ENCODE measurements at places on chromosomes 12 and 14.

DNA sequence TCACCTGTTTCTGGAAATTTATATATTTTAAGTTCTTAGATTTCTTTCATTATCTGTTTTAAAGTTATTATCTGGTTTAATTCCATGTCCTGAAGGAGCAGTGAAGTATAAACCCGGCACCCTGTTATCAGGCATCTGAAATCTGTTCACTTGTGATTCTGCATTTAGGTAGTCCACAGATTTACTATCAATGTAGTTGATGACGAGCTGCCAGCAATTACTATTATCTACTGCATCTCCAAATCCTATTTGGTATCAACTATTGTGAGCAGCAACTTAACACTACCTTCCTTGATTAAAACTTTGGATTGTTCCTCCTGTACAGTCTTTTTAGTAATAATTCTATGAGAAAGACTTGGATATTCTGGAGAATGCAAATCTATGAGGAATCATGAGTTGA, 36.1 kb downstream of the PRORP start:
- no peak for DNase-seq

GRCh38 chr12:53947743-53948142, 7.0 kb upstream of the HOXC12 start:
- DNase-seq = no peak

DNA sequence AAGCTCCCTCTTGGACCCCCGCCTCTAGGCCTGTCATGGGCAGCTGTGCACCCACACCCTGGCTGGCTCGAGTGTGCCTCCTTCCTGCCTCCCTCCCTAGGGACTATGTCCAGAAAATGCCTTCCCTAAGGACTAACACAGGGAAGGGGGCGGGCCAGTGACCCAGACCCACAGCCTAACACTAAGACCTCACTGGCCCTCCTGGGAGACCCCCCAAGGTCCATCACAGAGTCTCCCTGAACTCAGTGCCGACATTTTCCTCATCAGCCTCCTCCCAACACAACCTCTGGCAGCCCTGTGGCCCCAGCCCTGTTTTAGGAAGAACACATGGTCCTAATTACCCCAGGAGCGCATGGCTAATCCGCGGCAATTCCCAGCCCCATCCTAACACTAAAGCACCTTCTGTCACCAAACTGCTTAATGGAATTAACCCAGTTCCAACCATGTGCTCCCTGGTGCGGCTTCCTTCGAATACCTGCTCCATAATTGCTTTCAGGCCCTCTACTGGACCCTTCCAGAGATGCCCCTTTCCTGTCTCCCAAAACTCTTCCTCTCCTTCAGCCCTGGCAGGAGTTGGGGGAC, 5.6 kb downstream of the MSI1 start:
- no peak for DNase-seq

- no peak for DNase-seq
Observed at GRCh38 chr12:3182426-3182825, 105.2 kb downstream of the TSPAN9 start.

DNA sequence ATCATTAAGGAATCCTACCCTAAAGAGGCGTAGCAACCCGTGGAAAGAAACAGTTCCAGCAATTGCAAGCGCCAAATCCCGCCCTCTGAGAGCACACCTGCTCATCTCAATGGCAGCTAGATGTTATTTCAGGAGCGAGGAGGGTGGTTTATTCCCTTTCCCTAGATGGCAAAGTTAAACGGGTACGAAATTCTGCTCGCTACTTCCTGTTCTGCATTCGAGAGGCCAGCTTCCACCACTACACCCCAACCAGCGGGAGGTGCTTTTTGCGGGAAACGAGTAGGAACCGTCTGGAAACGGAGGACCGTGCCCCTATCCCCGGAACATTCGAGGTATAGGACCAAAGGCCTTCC, 536 bp downstream of the VPS29 start:
- no peak for DNase-seq

DNA sequence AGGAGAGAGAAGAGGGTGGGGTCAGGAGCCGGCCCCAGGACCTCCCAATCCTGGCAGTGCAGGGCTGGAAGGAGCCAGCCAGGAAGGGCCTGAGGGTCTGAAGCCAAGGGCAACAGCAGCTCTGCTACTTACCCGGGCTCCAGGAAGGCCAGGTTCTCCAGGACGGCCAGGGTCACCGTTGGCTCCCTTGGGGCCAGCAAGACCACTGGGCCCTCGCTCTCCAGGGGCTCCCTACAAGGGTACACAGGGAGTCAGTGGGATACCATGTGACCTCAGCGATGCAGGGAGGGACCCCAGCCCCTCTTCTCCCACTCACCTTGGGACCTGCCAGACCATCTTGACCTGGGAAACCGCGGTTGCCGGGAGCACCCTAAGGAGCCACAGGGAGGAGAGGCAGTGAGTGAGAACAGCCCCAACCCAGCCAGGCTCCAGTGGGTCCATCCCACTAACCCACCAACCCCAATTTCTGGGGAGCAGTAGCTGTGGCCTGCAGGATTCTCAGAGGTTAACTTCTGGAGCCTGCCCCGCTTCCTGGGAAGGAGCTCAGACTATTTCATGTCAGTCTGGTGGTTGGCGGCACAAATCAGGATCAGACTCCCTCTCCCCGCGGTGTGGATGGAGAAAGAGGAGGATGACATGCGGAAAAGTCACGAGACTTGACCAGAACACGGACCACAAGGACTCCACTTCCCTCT, 18.5 kb downstream of the COL2A1 start:
- DNase-seq = no peak

GRCh38 chr12:66143868-66144267, 13.3 kb upstream of the LLPH start:
- no peak for DNase-seq

- DNase-seq = no peak
Observed at GRCh38 chr12:120688527-120689071, 1.6 kb downstream of the MLEC start.

GRCh38 chr12:581321-581720, 81.9 kb downstream of the NINJ2 start:
- DNase-seq = no peak

DNA sequence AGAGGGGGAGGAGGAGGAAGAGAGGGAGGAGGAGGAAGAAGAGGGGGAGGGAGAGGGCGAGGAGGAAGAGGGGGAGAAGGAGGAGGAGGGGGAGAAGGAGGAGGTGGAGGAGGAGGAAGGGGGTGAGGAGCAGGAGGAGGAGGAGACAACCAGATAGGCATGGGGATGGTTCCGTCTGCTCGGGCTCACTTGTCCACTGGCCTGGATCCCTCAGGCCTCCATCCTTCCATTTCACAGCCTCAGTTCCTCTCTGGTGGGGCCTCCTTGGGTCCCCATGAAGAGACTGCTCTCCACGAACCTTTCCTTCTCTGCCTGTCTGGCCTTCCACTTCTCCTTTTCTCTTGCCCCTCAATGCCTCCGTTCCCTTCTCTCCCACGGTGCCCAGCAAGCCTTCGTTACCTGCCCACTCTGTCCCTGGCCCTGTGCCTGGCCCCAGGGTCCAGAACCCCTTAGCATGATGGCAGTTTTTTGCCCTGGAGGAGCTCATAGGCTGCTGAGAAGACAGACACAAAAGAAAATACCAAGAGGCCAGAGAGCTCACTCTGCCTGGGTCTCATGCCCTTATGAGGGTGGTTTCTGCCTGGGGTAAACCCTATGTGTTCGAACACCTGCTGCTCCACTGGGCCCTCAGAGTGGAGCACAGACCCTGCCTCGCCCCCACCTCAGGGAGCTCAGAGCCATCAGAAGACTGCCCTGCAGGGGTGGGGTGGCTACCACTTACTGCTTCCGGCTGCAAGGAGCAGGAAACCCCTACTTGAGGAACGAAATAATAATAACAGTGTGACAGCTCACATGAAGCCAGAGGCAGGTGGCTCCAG, 11.7 kb upstream of the CACNA2D4 start:
- no peak for DNase-seq

DNA sequence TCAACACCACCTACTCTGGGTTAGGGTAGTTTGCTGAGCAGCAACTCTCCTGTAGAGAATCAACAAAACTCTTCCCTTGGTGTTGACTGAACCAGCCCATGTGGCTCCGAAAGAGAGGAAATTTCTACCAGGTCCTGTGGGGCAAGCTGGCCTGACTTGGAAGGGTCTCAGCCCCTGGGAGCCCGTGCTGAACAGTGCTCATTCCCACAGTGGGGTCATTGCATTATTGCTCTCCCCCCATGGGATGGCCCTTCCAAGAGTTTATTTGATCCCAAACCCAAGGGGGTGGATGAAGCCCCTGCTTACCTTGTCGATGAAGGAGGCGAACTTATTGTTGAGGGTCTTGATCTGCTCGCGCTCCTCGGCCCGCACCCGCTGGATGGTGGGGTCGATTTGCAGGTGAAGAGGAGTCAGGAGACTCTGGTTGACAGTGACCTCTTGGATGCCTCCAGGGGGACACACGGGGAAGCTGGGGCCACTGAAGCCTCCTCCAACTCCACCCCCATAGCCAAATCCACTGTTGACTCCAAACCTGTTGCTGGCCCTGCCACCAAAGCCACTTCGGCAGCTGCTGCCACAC, 580 bp downstream of the KRT75 start:
- DNase-seq = no peak

GRCh38 chr12:19382111-19382526, 57.2 kb upstream of the AEBP2 start:
- no peak for DNase-seq

DNA sequence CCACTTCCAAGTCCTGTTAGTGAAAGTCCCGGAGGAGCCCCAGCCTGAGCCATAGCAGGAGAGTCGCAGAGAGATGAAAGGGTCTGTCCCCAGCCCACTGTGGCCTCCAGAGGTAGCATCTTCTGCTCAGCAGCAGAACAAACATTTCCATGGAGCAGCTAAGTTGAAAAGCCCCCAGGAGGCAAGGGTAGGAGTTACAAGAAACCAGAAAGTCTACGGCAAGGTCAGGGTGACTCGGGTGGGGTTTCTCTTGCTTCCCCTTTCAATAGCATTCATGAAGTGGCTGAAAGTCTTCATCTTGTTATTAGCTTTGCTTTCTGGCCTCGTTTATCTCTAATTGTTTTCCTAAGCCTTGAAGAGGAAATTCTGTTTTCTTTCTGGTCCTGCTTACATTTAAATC, 151.2 kb upstream of the DIO3 start:
- no peak for DNase-seq

- no peak for DNase-seq
Observed at GRCh38 chr14:21626491-21627230, 8.1 kb downstream of the OR10G2 start.

GRCh38 chr12:3107071-3107583, 29.9 kb downstream of the TSPAN9 start:
- no peak for DNase-seq

DNA sequence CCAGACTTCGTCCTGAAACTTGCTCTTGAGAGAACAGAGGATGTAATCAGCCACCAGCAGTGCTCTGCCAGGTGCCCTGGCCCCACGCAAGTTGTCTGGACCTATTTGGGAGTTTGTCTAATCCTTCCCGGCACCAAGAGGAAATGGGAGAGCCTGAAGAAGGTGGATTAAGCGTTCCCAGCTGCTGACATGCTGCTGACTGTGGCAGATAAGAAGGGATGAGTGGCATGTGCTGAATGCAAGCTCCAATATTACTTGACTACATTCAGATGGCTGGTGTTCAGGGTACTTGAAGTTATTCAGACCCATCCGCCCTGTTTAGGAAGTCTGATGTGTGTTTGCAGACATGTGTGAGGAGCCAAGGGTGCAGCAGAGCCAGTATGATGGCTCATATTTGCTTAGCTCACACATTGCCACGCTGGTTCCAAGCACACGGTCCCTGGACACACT, 440.6 kb upstream of the CCDC196 start:
- no peak for DNase-seq

DNA sequence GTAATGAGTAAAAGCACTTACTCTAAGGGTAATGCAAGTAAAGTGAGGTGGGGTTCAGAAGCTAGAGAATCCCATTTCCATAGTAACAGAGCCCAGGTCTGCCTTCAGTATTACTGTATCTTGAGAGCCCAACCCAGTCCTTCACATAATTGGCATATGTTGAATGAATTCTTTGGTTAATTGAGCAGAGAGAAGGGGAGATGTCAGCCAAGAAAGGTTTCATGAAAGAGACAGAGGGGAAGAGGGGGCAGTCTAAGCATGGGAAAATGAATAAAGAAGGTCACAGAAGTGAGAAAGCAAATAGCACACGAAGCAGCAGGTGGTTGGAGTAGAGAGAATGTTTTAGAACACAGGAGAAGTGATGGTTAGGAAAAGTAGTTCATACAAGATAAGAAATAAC, 371.1 kb downstream of the SEC23A start:
- no peak for DNase-seq

DNA sequence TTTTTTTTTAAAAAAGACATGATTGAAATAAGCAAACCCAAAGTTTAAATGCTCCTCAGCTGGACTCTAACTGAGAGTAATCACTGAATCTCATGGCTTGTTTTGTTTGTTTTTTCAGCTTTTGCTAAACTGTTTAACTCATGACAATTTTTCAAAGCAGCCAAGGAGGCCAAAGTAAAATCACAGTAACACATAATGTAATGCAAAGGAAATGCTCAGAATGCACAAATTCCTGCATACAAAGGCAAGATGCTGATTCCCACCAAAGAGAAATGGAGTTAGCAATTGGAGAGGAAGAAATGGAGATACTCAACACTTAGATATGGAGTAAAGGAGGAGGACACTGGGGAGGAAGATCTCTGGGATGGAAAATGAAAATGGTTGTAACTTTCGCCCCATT, 126.2 kb upstream of the SOX5 start:
- DNase-seq = no peak

GRCh38 chr14:23569443-23570151, 2.0 kb upstream of the AP1G2 start:
- no peak for DNase-seq
